HL-60 (cell line): ENCODE measurements at places on chromosomes 3 and 15.

- peak; percentile 40 for DNase-seq
These were observed 65.1 kb upstream of the MBNL1 start for GRCh38 chr3:152203652-152204051.

DNA sequence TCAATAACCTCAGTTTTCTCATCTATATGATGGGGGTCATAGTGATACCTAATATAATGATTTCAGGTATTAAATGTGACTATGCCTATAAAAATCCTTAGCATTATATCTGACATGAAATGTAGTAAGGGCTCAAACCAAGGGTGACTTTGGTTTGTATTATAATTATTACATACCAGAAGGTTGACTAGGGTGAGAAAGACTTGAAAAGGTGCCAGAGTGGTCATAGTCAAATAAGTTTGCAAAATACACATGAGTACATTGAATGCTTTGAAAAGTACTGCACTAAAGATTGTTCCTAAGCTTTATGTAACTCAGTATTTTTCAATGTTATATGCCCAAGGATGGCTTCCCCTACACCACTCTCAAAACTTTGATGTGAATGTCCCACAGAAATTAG is 297.2 kb downstream of the ARPP21 start:
- DNase-seq: no peak

DNA sequence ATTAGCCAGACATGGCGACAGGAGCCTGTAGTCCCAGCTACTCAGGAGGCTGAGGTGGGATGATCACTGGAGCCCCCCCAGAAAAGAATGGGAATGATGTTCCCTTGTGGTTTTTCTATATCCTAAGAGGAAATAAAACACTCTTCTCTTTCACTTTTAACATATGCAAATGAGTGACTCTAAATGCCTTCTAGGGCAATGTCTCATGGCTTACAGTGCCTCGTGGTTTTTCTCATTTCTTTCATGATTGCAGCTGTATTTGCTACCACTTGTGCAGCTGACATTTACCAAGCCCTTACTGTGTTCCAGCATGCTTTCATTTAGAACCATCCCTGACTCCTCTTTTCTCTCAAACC is 26.4 kb downstream of the STOML1 start:
- DNase-seq: no peak

- DNase-seq: no peak
These were observed 62.6 kb downstream of the AQP9 start for GRCh38 chr15:58200739-58201138.

DNA sequence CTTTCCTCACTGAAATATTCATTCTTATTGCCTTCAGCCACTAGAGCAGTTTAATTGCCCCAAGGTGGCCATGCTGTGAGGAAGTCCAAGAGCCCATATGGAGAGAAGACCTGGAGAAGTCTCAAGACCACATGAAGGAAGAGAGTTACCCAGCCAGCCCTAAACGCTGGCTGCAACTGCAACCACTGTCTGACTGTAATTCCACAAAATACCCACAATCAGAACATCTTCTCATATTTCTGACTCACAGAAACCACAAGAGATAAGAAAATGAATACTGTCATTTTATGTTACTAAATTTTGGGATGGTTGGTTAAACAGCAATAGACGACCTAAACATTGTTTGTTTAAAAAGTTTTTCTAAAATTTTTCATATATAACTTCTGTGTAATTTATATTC is 14.7 kb upstream of the SST start:
- DNase-seq: no peak
